AML-193 (cell line): ENCODE measurements at places on chromosomes 2 and 18.

DNA sequence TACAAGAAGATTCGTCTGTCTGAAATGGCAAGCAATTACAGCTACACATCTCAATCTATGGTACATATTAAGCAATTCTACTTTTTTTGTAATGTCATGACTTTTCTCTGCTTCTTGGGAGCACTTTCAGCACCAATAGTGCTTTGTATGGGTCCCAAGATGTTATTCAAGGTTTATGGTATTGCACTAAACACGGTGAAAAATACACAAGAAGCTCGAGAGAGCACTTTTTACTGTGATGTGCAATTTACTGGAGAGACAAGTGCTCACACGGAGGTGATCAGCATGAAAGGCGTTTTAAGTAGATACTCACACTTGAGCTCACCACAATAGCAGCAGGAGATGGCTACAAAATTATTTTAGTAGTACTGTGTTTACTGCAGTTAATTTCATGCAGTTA lies 783.6 kb downstream of the CBLN2 start:
- DNase-seq, result no peak

GRCh38 chr2:209974576-209974975 lies 27.9 kb upstream of the RPE start:
- no peak for DNase-seq

GRCh38 chr2:69829256-69830044 lies at the start of gene GMCL1:
Gene GMCL1 (plus strand): TSS chr2:69829660. CDS start chr2:69829893, 233 bp downstream.
- DNase-seq, result peak; percentile 91

GRCh38 chr2:137775529-137775928 lies 188.7 kb upstream of the HNMT start:
- no peak for DNase-seq

DNA sequence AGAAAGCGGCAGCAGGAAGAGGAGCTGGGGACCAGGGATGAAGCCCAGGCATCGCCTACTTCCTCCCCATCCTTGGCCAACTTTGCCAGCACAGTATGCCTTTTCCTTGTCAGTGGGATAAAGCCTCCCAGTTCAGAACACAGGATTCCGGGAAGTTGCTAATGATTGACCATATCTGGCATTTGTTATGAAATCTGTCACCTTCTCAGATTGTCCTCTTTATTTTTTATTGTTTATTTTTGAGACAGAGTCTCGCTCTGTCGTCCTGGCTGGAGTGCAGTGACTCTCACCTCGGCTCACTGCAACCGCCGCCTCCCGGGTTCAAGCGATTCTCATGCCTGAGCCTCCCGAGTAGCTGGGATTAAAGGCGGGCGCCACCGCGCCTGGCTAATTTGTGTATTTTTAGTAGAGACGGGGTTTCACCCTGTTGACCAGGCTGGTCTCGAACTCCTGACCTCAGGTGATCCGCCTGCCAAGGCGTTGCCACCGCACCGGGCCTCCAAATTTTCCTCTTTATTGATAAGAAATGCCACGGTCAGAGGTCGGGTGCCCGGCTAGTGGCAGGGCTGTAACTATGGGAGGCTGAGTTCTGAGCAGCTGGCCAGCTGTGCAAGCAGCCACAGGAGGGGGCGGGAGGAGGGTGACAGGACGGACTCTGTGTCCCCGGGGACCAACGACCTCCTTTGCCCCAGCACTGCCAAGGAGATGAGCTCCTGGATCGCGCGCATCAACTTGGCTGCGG lies 24.4 kb downstream of the PSD4 start:
- DNase-seq, result no peak

DNA sequence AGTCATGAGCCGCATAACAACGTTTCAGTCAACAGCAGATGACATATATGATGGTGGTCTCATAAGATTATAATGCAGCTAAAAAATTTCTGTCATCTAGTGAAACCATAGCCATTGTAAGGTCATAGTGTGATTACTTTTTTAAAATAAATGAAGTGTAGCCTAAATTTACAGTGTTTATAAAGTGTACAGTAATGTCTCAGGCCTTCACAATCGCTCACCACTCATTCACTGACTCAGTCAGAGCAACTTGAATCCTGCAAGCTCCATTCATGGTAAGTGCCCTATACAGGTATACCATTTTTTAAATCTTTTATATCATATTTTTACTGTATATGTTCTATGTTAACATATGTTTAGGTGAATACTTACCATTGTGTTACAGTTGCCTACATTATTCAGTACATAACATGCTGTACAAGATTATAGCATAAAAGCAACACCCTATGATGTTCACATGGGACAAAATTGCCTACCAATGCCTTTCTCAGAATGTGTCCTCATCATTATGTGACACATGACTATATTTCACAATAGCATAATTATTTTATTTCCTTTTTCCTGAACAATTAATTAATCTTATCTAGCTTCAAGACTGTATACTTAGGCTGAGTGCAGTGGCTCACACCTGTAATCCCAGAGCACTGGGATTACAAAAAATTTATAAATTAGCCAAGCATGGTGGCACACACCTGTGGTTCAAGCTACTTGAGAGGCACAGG lies 1115.9 kb upstream of the ZEB2 start:
- no peak for DNase-seq

DNA sequence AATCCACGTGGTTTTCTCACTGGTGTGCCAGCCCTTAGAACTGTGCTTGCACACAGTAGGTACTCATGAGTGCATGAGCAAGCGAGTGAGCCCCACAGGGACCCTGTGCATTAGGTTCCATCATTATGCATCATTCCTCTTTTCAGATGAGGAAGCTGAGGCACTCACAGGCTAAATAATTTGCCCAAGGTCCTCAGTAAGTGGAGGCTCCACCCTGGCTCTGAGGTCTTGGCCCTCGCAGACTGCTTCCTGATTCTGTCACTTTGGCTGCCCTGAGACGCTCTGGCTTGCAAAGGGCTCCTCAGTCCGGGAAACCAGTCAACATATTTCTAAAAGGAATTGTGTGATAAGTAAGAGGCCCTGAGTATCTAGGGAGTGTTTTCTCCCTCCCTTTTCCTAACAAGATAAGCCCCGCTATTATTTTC lies 71.7 kb downstream of the IL1R2 start:
- DNase-seq, result peak; percentile 67

DNA sequence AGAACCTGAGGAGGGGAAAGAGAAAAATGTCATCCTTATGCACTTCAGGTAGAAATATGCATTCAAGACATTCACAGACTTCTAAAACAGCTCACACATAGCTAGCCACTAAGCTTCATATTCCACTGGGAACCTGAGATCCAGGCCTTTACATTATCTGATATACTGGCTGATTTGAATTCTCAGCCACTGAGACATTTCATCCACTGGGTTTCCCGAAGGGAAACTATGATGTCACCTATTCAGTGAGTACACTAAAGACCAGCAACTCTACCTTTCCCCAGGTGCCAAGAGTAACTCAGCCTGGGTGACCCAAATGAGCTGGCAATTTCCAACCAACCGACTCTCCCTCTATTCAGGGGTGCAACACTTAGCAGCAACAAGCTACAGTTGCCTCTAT lies 21.7 kb upstream of the SP100 start:
- no peak for DNase-seq

GRCh38 chr2:225030203-225030602 lies 12.1 kb downstream of the DOCK10 start:
- no peak for DNase-seq

DNA sequence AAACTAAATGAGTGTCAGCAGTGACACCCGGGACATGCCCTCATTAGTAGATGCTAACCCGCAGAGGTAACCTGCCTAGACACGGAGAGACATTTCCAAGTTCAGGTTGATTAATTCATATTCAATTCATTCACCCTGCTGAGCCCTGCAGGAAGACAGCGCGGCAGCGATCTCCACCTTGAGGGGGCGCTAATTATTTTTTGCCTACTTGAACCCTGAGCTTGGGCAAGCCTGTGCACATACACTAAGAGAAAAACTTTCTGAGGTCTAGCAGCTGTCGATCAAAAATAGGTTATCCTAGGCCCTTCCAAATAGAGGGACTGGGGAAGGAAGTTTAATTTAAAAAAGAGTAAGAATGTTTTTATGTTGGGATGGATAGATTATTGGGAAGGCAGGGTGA lies 1.3 kb upstream of the LYPD6 start:
- no peak for DNase-seq

GRCh38 chr18:56515522-56515921 lies 122.9 kb downstream of the TXNL1 start:
- DNase-seq, result no peak

- no peak for DNase-seq
Observed at GRCh38 chr18:36660311-36660710, 168.5 kb downstream of the TPGS2 start.

- DNase-seq, result no peak
Observed at GRCh38 chr18:50320719-50321118, 33.2 kb upstream of the CXXC1 start.

DNA sequence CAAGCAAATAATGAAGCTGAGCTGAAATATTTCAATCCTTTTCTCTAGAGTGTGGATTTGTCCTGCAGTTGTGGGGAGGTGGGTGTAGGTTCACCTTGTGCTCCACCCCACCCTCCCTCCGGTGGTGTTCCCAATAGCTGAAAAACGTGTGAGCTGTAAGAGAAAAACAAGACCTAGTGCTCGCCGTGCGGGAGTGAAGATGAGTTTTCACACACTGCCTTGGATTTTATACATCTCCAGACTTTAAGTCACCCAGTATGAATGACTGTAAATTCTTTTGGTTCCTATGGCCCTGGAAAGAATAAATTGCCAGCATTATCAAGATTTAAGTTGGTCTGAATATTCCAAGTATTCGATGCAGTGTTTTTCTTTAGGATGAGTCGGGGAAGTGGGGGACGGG lies 1.9 kb upstream of the SOX11 start:
- no peak for DNase-seq

DNA sequence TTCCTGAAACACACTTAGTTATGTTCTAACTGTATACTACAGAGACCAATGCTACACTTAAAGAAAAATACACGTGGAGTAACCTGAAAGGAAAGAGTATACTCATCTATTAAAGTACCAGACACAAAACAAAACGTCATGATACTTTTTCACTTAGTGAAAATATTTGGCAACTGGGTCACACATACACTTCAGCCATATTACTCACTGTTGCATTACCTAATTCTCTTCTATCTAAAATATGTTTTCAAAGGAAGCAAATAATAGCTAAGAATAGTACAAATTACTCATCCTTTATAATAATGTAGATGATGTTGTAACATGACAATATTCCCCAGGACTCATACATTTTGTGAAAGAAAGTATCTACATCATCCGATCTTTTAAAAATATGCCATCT lies 76.5 kb upstream of the EPB41L3 start:
- no peak for DNase-seq

DNA sequence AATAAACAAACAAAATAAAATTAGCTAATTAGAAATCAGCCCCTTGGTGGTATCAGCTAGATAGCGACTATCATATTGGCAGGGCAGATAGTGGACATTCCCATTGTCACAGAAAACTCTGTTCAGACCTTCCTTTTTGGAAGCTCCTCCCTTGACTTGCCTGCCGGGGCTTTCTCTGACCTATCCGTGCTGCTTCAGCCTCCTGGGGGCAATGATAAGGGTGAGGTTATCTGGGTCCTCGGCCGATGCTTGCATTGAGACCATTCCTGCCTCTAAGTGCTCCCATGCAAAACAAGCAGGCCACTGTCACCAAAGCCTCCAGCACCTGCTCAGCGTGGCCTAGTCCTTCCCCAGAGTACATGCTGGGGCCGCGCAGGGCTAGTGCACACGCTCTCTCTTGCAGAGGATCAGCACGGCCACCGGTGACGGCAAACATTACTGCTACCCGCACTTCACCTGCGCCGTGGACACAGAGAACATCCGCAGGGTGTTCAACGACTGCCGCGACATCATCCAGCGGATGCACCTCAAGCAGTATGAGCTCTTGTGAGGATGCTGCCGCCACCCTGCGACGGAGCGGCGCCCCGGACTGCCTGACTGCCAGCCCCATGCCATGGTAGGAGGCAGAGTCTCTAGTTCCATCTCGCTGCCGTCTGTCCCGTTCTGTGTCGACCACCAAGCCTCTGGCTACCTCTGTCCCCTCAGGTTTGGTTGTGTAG lies 27.4 kb downstream of the MPPE1 start:
- no peak for DNase-seq

GRCh38 chr2:105437708-105438103 lies 38.9 kb upstream of the FHL2 start:
- no peak for DNase-seq

GRCh38 chr2:157439824-157440186 lies 4.1 kb downstream of the CYTIP start:
- peak; percentile 10 for DNase-seq

DNA sequence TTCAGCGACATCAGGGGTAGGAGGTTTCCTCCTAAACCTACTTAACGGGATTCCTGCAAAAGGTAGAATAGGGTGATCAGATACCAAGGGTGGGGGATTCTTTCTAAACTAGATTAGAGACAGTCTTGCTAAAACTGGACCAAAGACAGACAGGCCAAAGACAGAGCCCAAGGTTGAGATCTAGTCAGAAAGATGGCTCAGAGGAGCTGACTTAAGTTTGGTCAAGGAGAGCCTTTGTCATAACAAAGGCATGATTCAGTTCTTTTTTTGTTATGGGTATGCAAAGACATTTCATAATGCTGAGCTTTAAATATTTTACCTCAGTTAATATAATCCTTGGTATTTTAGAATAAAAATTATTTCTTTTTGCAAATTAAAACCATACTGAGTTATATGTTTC lies 17.8 kb upstream of the GPR75 start:
- DNase-seq, result no peak

GRCh38 chr2:219197388-219197787 lies 9.2 kb upstream of the ZFAND2B start:
- no peak for DNase-seq

DNA sequence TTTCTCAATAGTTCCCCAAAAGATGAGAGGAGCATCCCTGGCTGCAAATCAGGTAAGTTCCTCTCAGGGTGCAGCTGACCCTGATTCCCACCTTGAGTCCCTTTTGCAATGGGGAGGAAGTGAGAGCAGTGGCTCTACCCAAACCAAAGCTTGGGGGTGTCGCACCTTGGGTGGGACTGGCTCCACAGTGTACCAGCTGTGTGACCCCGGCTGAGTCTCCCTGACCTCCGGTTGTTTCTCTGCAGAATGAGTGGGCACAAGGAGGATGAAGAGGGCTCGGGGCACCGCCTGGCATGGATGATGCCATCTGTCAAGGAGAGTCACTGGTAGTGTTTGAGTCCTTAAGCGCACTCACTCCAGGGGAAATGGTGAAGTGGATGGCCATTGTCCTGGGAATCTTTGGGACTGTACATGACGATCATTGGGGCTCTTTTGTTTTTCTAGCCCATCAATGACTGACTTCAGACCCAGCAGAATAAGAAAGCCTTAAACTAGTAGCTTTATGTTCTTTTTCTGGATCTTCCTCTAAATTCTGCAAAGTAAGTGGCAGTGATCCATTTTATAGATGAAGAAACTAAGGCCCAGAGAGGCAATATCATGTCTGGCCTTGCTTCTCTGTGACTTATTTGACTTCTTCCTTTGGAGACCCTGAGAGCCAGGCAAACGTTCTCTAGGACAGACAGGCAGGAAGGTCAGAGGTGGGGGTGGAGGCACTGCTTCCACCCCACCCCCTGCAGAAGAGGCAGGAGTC lies 106.3 kb upstream of the ST3GAL5 start:
- no peak for DNase-seq
